NCI-H2029 treated with DMSO at 0.1 percent for 48 hours (cell line): ENCODE measurements at places on chromosomes 4 and X.

- no peak for DNase-seq
Measured at GRCh38 chr4:53010318-53010717, 148.2 kb downstream of the RASL11B start.

GRCh38 chrX:9196961-9197640 is 163.2 kb upstream of the FAM9B start:
- no peak for DNase-seq

- no peak for DNase-seq
Measured at GRCh38 chr4:82017680-82018079, 356.1 kb downstream of the HNRNPD start.

GRCh38 chr4:37936889-37937498 is 23.2 kb upstream of the PTTG2 start:
- DNase-seq: no peak

GRCh38 chrX:65576160-65576559 is 41.6 kb upstream of the LAS1L start:
- no peak for DNase-seq

DNA sequence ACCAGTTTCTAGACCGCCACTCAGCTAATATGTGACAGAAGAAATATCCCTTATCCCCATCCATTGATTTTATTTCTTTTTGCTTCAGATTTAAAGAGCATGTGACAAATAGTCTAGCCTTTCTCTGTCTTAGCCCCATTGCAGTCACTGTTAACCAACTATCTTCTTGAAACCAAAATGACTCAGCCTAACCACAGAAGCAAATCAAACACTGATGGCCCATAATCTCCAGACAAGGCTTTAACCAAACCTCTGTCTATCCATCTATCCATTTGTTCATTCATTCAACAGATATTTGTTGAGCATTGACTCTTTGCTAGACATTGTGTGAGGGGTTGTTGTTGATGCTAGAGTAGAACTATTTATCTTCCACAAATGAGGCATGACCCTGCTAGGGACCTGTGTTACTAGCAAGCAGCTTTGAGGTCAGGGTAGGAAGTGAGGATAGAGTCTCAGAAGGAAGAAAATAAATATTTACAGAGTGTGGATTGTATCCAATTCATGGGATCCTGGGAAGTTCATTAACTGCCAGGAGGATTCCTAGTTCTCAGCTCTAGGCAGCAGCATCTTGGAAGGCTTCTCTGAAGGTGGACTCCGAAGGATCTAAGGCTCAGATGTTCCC is 22.5 kb downstream of the HNRNPH2 start:
- no peak for DNase-seq

DNA sequence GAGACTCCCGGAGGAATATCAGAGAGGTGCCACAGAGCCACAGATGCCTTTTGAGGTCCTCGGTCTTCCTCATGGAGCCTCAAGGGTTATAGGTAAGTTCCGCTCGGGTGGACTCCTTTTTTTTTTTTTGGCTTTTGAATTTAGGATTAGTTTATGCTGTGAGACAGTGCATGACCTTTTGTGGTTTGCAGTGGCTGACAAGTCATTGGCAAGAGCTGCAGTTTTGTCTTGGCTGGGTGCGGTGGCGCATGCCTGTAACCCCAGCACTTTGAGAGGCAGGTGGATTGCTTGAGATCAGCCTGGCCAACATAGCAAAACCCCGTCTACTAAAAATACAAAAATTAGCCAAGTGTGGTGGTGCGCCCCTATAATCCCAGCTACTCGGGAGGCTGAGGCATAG is 4.5 kb upstream of the GRSF1 start:
- DNase-seq: no peak

- no peak for DNase-seq
Measured at GRCh38 chrX:134846042-134846441, 144.7 kb upstream of the SMIM10 start.

DNA sequence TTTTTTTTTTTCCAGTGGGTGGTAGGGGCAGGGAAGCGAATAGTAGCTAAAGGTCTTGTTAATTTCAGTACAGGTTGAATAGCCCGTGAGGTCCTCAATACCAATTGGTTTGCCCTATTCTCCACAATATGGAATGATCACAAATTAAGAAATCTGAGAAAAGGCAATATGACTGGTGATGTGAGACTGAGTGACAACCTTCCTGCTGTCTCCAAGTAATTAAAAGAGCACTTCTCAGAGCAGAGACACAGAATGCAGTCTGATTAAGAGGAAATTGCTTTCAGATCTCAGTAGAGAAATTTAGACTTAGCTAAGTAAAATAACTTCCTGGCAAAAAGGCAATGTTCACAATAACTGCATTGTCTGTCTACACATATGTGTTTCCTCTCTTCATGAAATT is 23.0 kb downstream of the GPR174 start:
- no peak for DNase-seq

DNA sequence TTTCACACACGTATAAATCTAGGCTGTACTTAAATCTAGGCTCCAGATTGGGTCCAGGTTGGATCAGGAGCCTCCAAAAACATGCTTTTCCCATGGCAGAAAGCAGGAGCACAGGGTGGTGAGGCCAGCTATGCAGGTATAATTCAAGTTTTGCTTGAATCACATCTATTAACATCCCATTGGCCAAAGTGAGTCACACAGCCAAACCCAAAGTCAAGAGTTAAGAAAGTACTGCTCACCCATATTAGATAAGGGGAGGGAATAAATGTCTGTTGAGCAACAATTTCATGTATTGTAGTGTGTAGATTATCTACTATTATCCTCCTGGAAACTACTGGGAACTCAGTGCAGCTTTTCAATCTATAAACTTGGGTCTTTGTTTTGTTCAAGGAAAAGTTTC is 12.8 kb downstream of the SUPT20HL2 start:
- no peak for DNase-seq

DNA sequence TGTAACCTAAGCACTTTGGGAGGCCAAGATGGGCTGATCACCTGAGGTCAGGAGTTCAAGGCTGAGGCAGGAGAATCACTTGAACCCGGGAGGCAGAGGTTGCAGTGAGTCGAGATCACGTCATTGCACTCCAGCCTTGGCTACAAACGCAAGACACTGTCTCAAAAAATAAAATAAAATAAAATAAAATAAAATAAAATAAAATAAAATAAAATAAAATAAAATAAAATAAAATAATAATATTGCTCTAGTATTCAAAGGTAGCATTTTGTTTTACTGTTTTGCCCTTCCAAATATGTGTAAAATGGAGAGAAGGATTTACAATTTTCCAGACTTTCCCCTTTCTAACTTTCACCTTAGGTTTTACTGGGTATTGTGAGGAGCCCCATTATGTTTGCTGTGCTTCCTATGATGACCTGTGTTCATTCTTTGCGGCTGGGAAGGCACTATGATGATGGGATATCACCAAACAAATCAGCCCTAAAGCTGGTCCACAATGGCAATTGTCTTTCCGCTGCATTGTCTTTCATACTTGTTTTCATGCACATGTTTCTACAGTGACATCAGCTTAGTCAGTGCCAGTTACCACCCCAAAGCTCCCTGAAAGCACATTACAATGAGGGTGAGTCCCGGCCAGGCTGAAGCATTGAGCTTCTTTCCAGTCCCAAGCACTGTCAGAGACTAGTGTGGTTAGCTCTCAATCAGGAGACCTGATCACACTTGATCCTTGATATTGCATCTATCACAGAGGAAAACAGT is 50.8 kb downstream of the DTHD1 start:
- no peak for DNase-seq

DNA sequence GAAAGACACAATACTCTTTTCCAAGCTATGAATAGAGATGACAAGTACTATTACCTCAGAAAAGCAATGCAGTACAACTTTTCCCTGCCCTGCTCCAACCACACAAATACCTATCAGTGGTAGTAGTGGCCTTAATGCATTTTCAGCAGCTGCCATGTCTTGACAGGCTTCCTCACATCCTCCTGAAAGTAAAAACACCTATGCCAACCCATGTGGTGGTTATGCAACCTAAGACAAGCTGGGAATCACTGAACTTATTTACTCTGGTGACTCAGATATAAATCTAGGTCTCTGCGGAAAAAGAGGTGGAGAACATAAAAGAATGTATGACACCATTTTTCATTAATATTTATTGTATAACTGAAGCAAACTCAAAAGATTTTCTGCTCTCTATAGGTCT is 14.5 kb downstream of the WDFY3 start:
- no peak for DNase-seq

GRCh38 chrX:97397371-97397770 is 513.7 kb downstream of the RPA4 start:
- DNase-seq: no peak

GRCh38 chr4:56728512-56728911 is 47.4 kb upstream of the HOPX start:
- peak; percentile 94 for DNase-seq

GRCh38 chr4:122334828-122335227 is 44.0 kb upstream of the ADAD1 start:
- no peak for DNase-seq

DNA sequence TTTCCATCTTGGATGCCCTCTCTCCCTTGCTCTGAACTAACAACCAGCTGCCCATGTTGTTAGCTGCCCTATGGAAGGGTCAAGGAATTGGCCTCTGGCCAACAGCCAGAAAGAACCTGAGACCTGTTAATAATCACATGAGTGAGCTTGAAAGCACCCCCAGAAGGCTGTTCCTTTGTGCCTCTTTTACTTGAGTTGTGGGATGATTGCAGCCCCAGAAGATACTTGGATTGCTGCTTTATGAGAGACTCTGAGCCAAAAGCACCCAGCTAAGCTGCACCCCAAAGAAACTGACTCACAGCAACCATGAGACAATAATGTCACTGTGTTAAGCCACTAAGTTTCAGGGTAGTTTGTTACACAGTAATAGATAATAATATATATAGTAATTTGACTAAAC is 73.3 kb downstream of the FRYL start:
- DNase-seq: no peak

DNA sequence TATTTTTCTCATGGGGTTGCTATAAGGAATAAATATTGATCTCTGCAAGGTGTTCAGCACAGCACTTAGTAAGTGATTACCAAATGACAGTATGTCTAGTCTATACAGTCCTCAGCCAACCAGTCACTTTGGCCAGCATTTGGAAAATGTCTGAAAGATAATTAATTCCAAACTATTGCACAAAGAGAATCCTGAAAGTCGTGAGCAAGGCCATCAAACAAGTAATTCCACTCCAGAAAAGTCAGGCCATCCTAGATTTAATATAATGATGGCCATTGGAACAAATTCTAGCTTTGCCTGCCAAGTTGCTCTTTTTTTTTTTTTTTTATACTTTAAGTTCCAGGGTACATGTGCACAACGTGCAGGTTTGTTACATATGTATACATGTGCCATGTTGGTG is 96.6 kb downstream of the SHROOM3 start:
- DNase-seq: no peak

DNA sequence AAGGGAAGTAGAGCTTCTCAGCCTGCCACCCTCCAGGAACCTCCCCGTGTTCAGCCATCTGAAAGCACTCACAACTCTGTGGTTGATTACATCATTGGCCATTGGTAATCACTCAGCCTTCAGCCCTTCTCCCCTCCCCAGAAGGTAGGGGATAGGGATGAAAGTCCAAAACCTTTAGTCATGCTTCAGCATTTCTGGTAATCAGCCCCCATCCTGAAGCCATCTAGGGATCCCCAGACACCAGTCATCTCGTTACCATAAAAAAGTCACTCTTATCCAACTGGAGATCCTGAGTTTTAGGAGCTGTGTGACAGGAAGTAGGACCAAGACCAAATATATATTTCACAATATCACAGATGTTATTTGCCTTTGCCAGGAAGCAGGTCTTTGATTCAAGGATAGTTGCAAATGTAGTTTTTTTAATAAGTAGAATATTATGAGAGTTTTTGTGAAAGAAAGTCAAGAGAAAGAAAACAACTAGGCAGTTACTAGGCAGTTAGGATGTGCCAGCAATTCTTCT is 364.6 kb upstream of the NOCT start:
- no peak for DNase-seq

DNA sequence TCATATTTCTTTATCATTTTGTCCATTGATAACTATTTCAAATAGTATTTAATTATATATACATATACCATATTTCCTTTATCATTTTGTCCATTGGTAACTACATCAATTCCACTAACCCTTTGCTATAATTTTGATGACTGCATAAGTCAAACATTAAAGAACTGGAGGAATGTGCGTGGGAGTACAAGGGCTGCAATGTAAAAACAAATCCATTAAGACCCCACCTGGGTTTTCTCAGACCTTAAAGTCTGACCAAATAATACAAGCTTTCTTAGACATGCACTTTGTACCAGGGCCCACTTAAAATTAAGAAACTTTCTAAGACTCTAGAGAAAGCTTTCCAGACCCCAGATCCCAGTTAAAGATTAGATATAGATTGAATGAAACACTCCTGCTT is 1622.4 kb upstream of the PCDH10 start:
- DNase-seq: no peak

- DNase-seq: no peak
Measured at GRCh38 chr4:107065201-107065600, 29.1 kb upstream of the DKK2 start.

- no peak for DNase-seq
Measured at GRCh38 chrX:68939868-68940267, 111.0 kb downstream of the EFNB1 start.

- DNase-seq: peak; percentile 11
Measured at GRCh38 chr4:138499627-138500026, 257.5 kb upstream of the SLC7A11 start.

DNA sequence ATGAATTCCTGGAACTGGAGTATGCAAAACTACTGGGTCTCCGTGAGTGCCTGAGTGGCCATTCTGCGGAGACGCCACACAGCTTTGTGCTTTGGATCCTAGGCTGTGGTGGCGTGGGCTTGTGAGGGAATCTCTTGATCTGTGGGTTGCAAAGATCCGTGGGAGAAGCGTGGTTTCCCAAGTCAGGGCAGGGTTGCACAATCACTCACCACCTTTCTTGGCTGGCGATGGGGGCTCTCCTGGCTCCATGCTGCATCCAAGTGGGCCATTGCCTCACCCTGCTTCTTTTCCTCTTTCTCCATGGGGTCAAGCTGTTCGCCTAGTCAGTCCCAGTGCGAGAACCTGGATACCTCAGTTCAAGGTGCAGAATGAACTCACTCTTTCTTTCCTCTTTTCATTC is 62.5 kb downstream of the SLAIN2 start:
- no peak for DNase-seq

DNA sequence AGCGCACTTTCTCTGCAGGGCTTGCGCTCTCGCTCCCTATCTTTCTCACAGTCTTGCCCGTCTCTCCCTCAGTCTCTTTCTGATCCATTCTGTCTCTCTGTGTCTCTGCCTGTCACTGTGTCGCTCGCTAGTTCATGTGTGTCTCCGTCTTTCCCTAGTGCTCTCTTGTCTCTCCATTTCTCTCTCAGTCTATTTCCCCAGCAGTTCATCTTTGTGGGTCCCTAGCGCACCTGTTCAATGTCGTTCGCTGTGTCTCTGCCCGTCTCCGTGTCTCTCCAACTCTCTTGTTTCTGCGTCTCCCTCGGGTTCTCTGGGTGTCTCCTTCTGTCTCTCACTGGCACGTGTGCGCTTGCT is 1.5 kb downstream of the GPR101 start:
- no peak for DNase-seq
